ENCODE measurements at places on chromosomes 7 and 10.

DNA sequence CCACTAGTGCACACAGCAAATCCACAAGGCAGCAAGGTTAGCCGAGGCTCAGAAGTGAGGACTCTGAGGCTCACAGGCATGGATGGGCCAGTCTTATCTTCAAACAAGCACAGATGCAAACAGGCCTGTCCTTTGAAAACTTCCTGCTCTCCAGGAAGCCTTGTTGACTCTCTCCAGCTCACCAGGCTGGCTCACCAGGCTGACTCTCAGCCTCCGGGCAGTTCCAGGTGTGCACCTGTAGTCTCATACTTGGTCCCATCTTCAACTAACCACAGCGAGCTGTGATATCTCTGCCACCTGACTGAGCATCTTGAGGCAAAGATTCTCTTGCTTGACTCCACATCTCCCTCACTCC is 173.9 kb upstream of the ZMIZ1 start:
- DNase-seq, result no peak

DNA sequence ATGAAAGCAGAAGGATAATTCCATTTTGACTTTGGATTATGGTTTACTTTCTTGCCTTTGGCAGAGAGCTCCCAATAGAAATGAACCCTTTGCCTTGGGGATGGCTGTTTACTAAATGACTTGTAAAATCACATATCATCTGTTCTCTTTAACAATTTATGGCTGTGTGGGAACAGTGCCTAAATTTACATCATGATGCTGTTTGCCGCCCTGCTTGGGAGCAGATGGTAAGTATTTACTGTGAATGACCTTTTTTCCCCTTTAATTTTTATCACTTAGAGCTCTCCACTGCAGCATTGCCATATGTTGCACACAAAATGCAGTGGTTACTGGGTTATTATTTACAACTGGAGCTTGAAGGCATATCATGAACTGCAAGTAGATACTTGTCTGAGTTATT is 13.4 kb downstream of the HEPACAM2 start:
- no peak for DNase-seq

DNA sequence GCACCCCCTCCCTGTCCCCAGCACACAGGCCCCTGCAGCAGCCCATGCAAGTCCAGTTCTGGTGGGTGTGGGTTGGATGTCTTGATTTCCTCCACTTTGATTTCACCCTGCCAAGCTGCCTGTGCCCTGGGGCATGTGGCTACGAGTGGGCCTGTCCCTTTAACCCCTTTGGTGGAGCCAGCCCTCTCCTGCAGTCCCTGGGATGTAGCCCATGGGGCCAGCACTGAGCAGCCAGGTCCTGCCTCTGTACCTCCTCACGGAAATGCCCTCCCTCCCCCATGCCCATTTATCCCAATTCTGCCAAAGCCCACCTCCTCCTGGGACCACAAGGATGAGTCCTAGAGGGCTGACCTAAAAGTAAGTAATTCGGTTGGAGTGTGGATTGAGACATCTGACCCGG is 11.9 kb downstream of the COL13A1 start:
- DNase-seq, result no peak

DNA sequence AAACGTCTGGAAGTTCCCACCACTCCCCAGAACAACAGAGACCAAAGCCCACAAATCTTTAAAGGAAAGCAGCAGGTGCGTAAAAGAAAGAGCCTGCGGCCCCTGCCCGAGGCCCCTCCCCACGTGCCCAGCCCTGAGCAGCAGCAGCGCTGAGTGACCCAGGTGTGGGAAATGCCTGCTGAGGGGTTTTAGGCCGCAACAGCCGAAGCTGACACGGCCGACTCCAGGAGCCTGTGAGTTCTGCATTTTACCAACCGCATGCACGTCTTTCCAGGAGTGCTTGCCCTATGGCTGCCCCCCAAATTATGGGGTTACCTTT is 1.6 kb upstream of the KNDC1 start:
- DNase-seq, result no peak

DNA sequence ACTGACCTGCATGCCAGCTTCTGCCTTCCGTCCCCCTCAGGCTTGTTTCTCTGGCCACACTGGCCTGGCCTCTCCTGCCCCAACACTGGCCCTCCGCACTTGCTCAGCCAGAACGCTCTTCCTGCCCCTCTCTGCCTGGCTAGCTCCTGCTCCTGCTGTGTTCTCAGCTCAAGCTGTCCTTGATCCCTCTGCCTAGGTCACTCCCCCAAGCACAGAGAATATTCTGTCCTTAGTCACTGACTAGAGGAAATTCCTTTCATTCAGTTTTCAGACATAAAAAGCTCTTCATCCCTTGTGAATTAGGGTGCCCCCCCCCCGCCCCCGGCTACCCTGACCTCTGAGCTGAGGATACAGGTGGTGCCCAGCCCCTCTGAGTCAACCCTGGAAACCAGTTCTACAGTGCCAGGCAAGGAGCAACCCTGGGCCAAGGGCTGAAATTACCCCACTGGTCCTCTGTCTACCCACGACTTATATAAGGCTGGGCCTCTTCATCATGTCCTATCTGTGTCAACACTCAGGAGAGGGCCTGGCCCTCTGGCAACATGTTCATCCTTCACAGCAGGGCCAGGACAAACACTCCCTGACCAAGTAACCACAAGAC is 6.6 kb upstream of the SGPL1 start:
- DNase-seq, result no peak

GRCh38 chr7:1410992-1411391 is 48.3 kb downstream of the MICALL2 start:
- no peak for DNase-seq

DNA sequence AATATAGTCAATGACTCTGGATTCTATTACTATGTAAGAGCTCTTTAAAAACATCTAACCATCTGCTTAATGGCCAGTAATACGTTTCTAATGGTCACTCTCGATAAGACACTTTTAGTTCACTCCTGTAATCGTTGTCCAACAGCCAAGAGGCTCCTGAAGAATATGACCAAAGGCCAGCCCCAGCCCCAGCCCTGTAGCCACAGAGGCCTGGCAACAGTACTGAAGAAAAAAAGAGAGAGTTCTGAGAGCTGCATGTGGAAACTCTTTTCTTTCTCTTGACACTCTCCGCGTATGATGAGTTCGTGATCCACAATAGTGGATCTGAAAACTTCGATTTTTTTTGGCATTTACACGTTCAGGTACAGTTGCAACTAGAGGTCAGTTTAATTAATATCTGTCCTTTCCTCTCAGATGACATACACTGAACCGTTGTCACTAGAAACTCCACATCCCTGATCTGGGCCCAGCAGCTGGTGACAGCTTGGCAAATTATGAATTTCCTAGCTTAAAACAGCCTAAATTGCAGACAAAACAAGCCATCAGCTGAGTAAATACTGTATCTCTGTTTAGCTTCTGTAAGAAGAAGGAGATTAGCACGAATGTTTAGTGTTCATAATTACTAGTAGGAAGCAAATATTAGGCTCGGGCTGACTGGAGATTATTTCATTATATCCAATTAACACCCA is 456.7 kb downstream of the LRMDA start:
- DNase-seq, result no peak

GRCh38 chr10:59346321-59346720 is 16.0 kb downstream of the FAM13C start:
- no peak for DNase-seq

DNA sequence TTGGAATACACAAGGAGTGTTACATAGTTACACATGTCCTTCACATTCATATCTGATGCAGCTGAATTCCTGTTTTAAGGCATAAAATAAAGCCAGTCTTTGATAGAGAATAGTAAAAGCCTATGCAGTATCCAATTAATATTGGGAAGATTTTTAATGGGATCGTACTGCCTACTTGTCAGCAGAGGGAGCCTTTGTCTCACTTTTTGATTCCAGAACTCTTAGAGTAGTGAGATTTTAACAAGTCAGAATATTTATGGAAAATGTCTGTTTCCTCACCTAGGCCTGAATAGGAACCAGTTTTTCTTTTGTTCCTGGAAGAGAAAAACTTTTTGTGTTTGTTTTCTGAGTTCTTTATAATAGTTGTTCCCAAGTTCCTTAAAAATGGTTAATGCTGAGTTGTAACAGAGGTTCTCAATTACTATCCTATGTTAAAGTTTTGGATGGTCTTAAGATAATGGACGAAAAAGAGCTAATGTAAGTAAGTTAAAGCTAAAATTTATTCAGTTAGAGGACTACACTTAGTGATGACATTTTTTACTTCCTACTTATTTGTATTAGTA is 114.0 kb downstream of the BBS9 start:
- peak; percentile 11 for DNase-seq

DNA sequence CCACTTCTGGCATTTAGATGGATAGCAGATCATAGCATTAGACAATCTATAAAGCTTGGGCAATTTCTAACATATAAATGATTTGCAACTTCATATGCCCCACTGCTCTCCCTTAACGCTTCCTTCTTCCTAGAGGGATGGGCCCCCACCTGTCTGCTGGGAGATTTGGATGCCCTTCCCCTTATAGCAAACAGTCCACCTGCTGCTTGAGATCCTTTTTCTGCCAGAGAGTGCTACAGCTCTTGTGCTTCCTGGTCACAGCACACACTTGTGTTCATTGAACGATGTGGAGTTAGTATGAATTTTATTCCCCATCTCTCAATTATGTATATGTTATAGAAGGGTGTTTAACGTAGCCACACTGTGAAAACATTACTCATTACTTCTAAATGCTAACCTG is 10.4 kb upstream of the PCGF5 start:
- DNase-seq, result no peak

DNA sequence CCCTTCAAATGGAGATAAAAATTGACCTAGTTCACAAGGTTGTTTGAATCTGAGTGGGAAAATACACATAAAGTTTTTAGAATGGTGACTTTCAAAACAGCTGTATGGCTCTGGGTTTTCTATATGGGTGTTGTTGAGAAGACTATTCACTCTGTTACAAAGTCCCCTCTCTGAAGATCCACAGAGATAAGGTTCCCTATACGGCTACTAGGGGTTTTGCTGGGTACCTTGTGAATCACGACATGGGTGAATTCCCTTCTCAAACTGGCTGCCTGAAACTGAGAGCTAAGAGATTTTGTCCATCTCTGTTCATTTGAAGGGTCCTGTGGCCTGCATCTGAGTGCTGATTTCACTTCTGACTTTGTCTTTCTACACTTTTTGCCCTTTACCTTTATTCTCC is 11.8 kb upstream of the SLC13A1 start:
- no peak for DNase-seq

DNA sequence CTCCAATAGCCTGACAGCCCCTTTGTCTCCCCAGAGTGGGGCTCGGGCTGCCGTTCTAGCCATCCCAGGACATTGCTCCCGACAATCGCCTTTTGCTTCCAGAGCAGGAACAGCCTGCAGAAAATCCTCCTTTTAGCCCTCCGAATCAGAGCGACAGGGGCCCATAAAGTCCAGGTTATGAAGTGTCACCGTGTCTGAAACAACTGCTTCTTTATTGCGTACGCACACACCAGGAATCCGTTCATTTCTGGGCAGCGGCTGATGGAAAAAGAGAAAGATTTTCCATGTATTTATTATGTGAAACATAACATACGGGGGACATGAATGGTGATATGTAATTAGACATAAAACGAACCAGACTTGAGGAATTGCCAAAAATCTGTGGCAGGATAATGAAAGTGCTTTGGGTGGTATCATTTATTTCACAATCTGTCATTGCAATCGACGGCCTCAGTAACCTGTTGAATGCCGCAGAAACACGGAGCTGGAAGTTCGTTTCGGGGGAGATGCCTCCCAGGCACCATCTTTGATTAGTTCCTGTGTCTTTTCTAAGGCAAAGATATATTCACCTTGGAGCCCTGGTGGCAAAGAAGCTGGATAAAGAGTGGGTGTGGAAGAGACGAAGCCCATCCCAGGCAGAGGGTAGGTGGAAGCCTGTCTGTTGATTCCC is 48.1 kb downstream of the FAM241B start:
- DNase-seq, result no peak

GRCh38 chr10:59852670-59853069 is 53.7 kb downstream of the CCDC6 start:
- no peak for DNase-seq

- no peak for DNase-seq
Measured at GRCh38 chr10:110530131-110530831, 32.6 kb downstream of the DUSP5 start.

- DNase-seq, result no peak
Measured at GRCh38 chr7:15104411-15105092, 202.0 kb upstream of the DGKB start.

- DNase-seq, result no peak
Measured at GRCh38 chr7:22291977-22292376, 65.0 kb downstream of the RAPGEF5 start.

DNA sequence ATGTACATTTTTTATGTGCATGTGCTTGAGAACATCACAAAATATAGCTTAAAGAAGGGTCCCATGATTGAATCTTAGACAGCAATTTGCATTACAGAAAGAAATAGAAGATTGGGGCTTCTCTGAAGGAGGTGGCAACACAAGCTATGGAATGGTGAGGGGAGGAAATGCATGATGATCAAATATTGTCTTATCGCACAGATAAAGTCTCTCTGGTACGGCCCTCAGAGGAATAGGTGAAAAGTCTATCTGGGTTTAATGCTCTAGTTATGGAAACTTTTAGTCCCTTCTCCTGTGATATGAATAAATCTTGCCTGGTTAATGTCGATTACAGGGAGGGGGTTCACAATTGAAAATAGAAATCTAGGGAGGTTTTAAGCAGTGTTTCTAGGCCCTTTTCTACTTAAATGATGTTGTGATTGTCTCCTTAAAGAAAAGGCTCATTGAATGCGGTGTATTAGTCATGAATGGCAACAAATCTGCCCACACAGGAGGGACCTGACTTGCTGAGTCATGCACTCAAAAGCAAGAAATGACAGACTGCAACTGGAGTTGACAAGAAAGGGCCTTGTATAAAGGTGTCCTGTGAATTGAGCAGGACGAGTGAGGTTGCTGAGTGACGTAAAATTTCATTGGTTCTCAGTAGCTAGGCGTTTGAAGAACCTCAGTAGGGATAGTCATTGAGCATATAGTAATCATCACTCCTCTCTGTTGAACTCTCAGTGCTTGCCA is 133.4 kb upstream of the CSTF2T start:
- DNase-seq, result no peak

DNA sequence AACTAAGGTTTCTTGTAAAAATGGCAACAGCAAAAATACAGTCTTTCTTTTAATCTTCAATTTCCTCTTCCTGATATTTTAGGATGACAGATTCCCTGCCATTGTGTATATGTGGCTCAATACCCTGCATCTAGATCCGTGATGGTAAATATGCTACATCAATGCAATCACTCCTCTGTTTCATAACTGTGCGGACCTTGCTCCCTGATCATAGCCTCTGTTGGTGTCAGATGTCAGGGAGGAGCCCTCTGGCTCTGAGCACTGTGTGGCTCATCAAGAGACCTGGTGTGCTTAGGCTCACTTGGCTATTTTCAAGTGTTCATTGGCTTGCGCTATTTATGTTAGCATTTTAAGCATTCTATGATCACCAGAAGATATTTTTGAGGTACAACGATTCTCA is 33.0 kb upstream of the AGR3 start:
- no peak for DNase-seq

- no peak for DNase-seq
Measured at GRCh38 chr7:15582773-15583172, 21.0 kb upstream of the AGMO start.

- DNase-seq, result no peak
Measured at GRCh38 chr7:134186801-134187200, 59.7 kb downstream of the LRGUK start.

Measured in CD4-positive, alpha-beta T cell treated with Interleukin-21 for 1 hour (primary cell).